ENCODE measurements at places on chromosomes 11 and 22.

GRCh38 chr11:13168271-13168670 is 109.3 kb upstream of the BMAL1 start:
- no peak for DNase-seq

DNA sequence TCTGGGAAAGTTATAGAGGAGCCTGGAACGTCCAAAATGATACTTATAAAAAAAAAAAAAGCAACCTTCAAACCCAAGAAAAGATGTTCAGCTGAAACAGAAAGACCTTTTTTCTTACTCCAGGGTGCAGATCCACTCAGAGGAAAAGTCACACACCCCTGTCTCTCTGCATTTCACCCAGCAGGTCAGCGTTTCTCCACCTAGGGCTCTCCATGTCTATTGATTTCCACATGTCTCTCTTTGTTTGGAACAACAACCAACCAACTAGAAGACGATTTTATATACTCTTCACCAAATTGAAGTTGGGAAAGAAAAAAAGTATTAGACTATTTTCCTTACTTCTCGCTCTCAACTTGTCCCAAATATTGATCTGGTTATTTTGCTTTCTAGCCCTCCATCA is 42.2 kb upstream of the BLID start:
- DNase-seq: no peak

GRCh38 chr11:34682825-34683224 is 61.9 kb downstream of the EHF start:
- no peak for DNase-seq

DNA sequence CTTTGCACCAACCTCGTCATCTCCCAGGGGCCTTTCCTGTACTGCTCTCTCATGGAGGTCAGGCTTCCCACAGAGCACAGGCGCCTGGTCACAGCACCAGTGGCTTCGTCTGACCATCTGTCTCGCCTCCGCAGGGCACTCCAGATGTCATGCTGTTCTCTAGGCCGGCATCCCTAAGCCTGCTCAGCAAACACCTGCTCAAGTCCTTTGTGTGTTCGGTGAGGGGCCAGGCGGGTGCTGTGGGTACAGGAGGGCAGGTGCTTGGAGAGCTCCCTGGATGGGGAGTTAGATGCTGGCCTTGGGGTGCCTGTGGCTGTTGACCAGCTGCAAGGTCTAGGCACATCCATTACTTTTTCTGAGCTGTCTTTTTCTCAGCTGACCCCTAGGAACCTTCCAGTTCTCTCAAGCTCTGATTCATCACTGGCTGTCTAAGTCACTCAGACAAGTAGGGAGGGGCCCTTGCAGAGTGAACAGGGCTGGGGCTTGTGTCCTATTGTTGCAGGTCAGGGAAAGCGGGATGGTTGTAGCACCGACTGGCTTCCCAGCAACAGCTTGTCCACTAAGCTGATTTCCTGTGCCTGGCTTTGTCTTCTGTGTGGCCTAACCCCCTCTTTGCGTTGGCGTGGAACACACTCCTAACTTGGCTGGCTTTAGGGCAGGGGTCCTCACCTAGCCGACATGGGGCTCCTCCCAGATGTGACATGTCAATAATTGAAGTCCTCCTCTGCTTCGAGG is 9.2 kb downstream of the CLDN5 start:
- DNase-seq: peak; percentile 77

DNA sequence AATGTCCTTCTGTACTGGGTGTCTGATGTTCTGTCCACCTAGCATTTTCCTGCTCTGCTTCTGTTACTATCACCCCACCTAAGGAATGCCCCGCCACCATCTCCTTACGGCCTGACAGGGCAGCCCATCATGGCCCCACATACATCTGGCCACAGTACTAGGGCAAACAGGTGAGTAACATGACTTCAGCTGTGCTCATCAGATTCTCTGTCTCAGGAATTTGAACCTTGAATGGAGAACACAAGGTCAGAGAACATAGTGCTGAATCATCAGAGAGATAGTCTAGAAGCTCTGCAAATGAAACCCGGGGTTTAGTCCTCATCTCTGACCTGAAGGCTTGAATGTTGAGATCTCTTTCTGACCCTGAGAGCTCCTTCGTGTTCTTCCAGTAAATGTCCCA is 32.4 kb downstream of the ZC3H12C start:
- DNase-seq: no peak

- peak; percentile 57 for DNase-seq
Measured at GRCh38 chr11:131888230-131888855, 517.9 kb downstream of the NTM start.

DNA sequence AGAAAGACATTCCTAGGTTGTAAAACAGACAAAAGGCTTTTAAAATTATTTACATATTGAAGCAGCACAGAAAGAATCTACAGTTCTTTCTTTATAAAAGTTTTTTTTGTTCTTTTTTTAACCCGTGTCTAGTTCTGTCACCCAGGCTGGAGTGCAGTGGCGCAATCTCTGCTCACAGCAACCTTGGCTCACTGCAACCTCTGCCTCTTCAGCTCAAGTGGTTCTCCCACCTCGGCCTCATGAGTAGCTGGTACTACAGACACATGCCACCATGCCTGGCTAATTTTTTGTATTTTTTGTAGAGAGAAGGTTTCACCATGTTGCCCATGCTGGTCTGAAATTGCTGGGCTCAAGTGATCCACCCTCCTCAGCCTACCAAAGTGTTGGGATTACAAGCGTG is 3.8 kb upstream of the INCENP start:
- DNase-seq: no peak

DNA sequence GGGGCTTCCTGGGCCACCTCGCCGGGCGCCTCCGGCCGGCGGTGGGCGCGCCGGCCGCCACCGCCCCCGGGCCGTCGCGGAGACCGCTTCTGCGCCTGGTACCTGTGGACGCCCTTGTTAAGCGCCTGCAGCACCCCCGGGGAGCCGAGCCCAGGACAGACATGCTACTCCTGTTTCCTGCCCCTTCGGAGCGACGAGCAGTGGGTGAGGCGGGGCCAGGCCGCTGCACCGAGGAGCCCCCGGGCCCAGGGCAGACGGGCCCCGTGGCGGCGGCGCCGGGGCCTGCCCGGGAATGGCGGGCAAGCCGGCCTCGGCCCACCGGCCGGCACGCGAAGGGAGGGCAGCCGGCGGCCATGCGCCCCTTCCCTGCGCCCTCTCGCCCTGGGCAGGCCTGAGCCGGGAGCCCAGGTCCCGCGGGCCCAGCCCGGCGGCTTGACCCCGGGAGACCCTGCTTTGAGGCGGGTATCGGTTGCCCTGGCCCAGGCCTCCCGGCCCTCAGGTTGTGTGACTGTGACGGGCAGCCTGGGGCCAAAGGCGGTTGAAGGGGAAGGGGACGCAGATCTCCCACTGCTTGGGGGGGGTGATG is 789 bp upstream of the KDM2A start:
- DNase-seq: no peak

GRCh38 chr11:60145677-60146076 is 37.2 kb downstream of the MS4A6A start:
- DNase-seq: no peak

GRCh38 chr11:114060392-114061047 is 1.0 kb downstream of the ZBTB16 start:
- DNase-seq: no peak

GRCh38 chr22:48104766-48105165 is 1342.3 kb downstream of the TBC1D22A start:
- DNase-seq: no peak
